ENCODE measurements at places on chromosomes 3 and 15. TPM values are rescaled to one million over a fixed set of nuclear protein-coding genes. Genes with fewer than 3 reads are reported as not detected.

GABRR3 gene
- polyA plus RNA-seq = not detected

TNNC1 gene
- 4,153 TPM for polyA plus RNA-seq

ADPRH gene
- polyA plus RNA-seq = 15.0 TPM

MAGEL2 gene
- polyA plus RNA-seq = 0.01 TPM

ELP6 gene
- polyA plus RNA-seq = 39.6 TPM

CAV3 gene
- polyA plus RNA-seq = 49.3 TPM

GPR62 gene
- polyA plus RNA-seq = 0.04 TPM

CCDC13 gene
- 1.2 TPM for polyA plus RNA-seq

GOLGA6L9 gene
- polyA plus RNA-seq = 1.1 TPM

RTP1 gene
- polyA plus RNA-seq = not detected

GOLGA8Q gene
- 0.23 TPM for polyA plus RNA-seq

MYLK gene
- polyA plus RNA-seq = 4.2 TPM

RNU5B-1 gene
- not detected for polyA plus RNA-seq

FBXL22 gene
- 0.17 TPM for polyA plus RNA-seq

GOLGA8J gene
- not detected for polyA plus RNA-seq

PLSCR4 gene
- 2.0 TPM for polyA plus RNA-seq
